ENCODE measurements at places on chromosomes 12 and 14.

DNA sequence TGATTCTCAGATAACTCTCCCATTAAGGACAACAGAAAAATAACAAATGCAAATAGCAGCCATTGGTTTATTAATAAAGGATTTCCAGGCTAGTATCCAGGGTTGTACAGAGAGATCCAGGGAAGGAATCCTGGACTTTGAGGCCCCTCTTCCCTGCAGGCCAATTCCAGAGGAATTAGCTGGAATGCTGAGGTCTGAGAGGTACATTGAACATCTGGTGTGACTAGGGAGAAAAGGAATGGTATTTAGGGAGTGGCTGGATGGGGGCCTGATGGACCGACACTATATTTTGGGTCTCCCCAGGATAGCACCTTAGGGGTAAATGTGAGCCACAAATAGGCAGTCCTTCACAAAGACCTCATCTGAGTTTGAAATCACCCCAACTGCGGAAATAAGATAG lies 924.5 kb downstream of the AACS start:
- DNase-seq: no peak

- DNase-seq: no peak
Measured at GRCh38 chr14:77498984-77499527, 440 bp upstream of the ISM2 start.

- no peak for DNase-seq
Measured at GRCh38 chr12:119990382-119990874, 1.4 kb downstream of the BICDL1 start.

DNA sequence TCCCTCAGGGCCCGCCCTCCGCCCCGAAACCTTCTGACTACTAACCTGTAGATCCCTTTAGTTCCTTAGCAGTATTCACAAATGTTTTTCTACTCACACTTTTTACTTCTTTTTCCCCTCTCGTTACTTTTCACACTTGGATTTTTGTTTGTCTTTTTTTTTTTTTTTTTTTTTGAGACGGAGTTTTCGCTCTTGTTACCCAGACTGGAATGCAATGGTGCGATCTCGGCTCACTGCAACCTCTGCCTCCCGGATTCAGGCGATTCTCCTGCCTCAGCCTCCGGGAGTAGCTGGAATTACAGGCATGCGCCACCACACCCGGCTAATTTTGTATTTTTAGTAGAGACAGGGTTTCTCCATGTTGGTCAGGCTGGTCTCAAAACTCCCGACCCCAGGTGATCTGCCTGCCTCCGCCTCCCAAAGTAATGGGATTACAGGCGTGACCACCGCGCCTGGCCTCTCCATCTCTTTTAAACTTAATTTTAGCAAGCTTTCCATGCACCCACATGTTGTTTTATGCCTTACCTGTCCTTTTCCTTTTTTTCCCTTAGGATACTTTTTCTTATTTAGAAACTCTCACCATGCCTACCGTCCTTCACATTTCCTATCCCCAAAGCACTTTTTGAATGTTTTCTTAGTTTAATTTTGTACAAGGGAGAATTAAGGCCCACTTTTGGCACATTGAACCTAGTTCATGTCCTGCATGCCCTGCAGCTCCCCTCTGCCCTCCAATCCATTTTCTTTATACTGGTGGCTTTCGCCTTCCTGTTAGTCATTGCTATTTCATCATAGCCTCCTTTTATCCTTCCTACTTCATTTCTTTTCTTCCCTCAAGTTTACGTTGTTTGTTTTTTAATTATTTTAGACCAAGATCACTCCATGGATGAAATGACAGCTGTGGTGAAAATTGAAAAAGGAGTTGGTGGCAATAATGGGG lies 1.1 kb downstream of the SP1 start:
- no peak for DNase-seq
